ENCODE measurements at places on chromosomes 6 and 20.

DNA sequence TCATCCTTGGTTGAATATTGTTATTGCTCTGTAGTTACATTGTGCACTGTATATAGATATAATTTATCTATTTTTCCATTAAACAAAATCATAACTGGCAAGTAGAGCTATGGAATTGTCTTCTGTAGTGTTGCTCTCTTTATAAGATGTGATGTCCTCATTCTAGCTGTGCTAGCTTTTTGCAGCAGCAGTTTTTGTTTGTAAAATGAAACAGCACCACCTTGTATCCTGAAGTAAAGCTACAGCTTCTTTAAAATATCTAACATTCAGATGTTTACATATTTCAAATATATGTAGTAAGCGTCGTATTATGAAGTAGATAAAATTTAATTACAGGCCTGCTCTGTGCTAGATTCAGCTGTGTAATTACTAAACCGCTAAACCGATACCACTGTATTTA lies 328.8 kb upstream of the MANEA start:
- no peak for DNase-seq

GRCh38 chr6:30544666-30545272 lies 11.5 kb downstream of the GNL1 start:
- DNase-seq: peak; percentile 67

- no peak for DNase-seq
Observed at GRCh38 chr6:139605350-139605749, 230.9 kb upstream of the CITED2 start.

GRCh38 chr20:25624500-25624939 lies 706 bp upstream of the NANP start:
- DNase-seq: no peak

DNA sequence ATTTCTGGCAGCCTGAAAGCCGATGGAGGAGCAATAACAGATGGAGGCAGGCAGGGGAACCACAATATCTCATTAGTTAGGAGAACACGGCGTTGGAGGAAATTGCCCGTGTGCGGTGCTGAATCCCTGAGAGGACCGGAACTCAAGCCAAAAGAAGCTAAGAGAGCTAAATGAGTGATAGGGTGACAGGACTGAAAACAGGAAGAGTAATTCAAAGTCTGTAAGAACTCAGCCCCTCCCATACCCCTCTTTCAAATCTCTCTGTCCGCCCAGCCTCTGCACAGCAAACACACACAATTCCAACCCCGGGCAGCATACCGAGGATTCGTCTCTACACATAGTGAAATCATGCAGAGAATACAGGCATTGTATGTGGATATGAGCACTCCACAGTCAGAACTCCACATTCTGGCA lies 2.6 kb upstream of the IPCEF1 start:
- DNase-seq: no peak

DNA sequence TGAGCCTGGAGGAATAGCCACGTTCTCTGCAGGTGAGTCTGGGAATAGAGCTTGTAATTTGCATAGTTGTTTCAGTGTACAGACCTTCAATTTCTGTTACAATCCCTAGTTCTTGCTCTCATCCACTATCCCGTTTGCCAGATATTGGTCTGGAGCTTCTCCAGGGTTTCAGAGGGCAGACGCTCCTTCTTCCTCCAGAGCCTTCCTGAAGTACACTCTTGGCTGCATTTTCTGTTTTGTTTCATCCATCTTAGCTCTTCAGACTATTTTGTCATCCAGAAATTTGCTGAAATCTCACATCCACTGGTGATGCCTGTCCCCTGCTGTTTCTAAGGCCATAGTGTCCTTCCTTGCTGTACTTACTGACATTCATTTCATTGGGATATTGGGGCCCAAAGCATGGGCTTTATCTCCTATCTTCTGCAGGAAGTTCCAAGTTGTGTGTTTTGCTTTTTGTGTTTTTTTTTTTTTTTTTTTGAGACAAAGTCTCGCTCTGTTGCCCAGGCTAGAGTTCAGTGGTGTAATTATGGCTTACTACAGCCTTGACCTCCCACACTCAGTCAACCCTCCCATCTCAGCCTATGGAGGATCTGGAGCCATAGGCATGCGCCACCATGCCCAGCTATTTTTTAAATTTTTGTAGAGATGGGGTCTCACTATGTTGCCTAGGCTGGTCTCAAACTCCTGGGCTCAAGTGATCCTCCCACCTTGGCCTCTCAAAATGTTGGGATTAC lies 18.7 kb downstream of the CDS2 start:
- DNase-seq: no peak

DNA sequence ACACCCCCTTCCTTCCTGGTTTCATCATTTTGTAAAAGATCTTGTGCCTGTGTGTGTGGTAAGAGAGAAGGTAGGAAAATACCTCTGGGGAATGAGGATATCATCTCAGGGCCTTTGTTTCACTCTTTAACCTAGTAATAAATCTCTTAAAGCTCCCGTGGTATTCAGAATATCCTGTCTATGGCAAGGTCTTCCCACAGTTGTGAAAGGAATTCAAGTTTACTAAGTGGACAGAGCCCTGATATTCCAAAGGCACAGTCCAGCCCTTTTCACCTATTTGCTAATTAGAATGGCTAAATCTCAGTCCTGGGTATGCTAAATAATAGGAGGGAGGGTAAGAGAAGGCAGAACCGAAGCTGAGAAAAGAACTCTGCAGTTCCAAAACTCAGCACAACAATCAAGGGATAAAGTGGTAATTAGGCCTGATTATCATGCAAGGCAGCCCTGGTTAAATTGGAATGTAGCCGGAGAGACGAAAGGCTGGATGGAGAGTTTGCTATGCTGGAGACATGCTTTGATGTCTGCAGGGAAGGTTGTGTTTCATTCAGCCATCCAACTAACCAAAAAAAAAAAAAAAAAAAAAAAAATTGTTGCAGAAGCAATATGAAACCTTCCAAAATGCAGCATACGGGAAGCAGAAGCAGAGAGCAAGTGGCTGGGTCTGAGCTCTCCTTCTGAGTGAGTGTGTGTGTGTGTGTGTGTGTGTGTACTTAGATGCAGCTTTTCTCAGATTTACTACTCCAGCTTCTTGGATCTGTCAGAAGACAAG lies 28.5 kb upstream of the PIM1 start:
- peak; percentile 71 for DNase-seq

DNA sequence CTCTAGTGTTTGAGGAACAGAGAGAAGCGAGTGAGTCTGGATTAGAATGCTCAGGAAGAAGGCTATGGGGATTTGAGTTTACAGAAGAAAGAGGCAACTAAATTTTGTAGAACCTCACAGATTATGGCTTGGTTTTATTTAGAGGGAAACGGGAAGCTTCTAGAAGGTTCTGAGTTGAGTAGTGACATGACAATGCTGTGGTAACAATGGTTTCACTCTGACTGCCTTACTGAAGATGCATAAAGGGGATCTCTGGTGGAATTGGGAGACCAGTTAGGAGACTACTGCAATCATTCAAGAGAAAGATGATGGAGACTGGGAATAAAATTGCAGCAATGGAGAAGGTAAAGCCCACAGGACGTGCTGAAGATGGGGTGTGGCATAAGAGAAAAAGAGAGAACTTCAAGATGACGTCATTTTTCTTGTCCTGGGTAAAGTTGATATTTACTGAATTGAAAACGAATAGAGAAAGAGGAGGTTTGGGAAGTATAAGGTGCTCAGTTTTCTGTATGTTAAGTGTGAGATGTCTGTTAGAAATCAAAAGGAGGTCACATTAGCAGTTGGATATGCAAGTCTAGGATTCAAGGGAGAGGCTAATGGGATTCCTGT lies 710.1 kb upstream of the NRSN1 start:
- DNase-seq: peak; percentile 68

DNA sequence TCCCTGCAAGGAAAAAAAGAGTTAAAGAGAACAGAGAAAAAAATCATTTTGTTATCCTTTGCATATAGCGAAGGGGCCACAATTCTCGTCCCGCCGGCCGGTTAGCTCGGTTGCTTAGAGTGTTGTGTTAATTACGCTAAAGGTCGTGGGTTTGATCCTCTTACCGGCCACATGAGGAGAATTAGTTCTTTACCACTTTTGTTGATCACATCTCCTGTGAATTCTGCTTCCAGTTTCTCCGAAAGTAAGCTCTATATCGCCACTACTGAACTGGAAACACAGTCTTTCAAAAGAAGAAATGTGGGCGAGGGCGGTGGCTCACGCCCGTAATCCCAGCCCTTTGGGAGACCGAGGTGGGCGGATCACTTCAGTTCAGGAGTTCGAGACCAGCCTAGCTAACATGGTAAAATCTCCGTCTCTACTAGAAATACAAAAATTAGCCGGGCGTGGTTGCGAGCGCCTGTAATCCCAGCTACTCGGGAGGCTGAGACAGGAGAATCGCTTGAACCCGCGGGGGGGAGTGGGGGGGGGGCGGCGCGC lies 13.4 kb downstream of the PRSS16 start:
- no peak for DNase-seq

Data from GM12865 (cell line).